SHP77 treated with DMSO at 0.1 percent for 48 hours (cell line): ENCODE measurements at places on chromosomes 16 and 17.

DNA sequence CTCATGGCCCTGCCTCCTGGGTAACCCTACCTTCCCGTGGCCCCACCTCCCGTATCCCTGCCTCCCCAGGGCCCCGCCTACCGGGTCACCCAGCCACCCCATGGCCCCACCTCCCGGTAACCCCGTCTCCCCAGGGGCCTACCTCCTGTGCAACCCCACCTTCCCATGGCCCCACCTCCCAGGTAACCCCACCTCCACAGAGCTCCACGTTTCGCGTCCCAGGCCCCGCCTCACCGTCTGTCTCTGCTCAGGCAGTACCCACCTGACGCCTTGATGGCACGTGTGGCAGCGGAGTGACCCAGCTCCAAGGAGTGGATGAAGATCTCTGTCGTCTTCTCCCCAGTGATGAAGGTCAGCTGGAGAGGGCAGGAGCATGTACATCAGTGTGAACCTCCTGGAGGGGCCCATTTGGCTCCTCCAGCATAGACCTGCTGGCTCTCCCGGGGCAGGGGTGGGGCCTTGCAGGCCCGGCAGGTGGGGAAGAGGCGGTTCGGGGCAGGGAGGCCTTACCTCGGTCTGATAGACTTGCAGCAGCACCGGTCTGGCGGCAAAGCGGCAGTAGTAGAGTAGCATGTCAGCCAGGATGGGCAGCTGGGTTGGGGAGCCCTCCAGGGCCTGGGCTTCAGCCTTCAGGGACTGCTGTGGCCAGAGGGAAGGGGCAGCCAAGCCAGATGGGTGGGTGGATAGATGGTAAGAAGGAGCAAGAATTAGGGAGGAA, 18.7 kb upstream of the PIK3R6 start:
- DNase-seq: no peak

DNA sequence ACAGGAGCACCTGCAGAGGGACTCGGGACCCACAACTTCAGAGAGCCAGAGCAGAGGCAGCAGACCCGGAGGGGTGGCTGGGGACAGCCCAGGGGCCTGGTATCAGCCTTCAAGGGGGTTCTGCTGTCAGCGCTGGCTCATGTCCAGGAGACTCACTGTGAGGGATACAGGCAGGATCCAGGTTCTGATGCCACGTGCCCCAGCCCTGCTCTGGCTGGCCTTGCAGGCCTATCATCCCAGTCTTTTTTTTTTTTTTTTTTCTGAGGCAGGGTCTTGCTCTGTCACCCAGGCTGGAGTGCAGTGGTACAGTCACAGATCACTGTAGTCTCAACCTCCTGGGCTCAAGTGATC, 9.0 kb upstream of the MTSS2 start:
- DNase-seq: peak; percentile 80

DNA sequence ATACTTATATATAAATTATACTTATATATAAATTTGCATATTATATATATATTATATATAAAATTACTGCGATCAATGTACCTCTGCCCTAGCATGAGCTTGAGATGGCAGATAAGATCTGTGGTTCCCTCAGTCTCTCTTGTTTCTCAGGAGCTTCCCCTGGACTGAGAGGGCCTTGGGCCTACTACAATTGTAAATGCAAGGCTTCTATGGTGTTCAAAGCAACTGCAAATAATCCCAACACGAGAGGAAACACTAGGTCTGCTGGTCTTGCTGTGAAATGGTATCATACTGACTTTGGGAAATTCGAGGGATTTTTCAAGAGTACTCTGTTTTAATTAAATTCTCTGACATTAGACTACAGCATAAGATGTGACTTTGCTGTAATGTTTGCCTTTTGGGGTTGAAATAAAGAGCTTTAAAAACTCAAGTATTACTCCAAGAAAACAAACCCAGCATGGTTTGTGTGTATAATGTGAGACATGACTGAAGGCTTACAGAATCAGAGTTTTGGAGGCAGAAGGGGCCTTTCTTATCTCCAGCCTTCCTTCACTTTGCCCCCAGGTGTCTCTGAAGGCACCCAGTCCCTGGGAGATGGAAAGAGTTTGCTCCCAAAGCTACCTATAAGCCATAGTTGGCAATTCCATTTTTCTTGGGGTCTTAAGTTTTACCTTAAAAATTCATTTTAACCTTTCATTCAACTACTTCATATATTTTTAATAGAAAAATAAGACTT, 24.2 kb downstream of the ACSM1 start:
- DNase-seq: no peak

- no peak for DNase-seq
Observed at GRCh38 chr16:62700426-62701294, 664.4 kb upstream of the CDH8 start.

DNA sequence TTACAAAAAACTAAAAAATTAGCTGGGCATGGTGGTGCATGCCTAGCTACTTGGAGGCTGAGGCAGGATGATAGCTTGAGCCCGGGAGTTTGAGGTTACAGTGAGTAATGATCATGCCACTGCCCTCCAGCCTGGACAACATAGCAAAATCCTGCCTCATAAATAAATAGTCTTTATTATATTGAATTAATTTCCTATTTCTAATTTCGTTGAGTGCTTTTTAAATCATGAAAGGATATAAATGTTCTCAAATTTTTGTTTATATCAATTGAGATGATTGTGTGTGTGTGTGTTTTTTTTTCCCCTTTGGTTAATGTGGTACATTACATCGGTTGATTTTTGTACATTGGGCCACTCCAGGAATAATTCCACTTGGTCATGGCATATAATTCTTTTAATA, 32.0 kb upstream of the AQP8 start:
- no peak for DNase-seq

- no peak for DNase-seq
Observed at GRCh38 chr17:41107941-41108450, 2.8 kb downstream of the KRTAP4-9 start.

GRCh38 chr16:28191364-28191960, 20.3 kb downstream of the XPO6 start:
- no peak for DNase-seq

- DNase-seq: no peak
Observed at GRCh38 chr17:44402564-44403172, 13.2 kb upstream of the ITGA2B start.

DNA sequence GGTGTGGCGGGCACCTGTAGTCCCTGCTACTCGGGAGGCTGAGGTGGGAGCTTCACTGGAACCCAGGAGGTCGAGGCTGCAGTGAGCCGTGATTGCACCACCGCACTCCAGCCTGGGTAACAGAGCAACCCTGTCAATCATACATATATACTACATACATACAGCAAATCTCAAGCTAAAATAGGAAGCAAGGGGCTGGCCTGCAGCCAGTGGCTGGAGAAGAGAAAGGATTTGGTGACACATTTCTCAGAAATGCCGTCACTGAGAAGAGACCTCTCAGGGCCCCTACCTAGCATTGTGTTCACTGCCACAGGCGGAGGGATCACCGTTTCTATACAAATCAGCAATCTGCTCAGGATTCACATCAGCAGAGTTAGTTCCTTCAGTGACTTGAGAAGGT, 16.9 kb downstream of the NARF start:
- no peak for DNase-seq

DNA sequence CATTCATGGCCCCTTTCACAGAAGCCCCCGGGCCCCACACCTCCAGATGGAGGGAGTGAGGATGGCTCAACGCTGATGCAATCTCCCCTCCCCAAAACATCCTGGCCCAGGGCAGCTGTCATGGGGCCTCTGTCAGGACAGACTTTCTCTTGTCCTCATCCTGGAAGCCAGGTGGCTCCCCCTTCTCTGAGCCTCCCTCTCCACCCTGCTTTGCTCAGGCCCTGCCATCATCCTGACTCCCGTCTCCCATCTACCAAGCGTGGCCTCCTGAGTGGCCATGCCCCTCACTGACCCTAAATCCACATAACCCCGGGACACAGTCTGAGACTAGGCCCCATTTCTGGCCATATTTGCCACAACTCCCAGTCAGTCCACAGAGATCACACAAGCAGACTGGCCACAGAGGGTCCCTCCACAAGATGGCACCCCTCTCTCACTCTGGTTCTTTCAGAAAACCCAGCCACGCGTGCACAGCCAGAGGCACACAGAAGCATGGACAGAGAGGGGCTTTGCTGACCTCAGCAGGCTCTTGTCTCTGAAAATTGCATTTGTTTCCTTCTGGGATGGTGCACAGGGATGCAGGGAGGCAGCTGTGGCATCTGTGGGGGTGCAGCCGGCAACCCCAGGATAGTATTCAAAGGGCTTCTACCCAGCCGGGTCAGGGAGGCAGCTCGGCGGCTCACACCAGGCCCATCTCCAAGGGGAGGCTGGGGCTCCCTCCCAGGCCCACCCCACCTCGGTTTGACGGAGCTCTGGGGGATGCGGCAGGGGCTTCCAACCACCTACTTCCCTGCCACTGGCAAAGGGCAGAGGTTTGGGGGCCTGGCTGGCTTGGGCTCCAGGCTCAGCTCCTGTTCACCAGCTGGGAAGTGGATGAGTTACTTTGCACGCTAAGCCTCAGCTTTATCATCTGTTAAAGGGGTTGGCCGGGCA, 16.9 kb downstream of the DOC2B start:
- DNase-seq: peak; percentile 23
